ENCODE measurements at places on chromosomes 1 and 21.

DNA sequence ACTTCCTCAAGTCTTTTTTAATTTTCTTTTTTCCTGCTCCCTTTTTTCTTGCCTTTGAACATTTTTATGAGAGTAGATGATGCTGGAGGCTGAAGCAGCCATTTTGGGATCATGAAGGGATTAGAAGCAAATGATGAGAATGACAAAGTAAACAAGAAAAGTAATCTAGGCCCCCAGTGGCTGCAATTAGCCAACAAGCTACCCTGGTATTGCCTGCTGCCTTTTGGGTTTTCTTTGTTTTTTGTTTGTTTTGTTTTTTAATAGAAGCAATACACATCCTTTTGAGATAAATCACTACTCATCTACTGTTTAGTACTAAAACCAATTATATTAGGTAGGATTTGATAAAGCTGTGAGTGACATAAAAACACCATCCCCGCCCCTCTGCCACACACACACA lies 280.7 kb upstream of the ADGRL2 start:
- DNase-seq: no peak

DNA sequence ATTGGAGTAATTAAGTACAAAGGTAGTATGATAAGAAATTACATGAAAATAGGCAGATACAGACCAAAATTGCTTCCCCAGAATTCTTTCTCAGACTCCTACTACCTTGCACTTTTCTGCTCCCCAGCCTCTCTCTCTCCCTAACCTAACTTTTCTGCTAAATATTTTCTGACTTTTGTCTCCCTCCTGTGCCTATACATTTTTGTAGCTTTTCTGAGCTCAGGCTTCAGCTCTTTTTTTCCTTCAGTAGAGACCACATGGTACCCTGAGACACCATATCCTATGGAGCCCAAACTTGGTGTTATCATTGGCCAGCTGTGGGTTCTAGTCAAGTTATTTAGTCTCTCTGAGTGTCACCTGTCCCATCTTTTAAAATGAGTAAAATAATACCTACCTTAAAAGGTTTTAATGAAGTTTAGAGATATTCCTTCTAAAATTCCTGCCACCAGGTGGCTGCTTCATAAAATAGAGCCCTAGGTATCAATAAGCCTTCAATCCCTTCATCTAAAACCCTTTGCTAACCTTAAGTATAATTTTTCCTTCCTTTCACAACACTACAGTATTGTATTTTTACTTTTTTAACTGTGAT lies 237.6 kb upstream of the DUSP10 start:
- no peak for DNase-seq

DNA sequence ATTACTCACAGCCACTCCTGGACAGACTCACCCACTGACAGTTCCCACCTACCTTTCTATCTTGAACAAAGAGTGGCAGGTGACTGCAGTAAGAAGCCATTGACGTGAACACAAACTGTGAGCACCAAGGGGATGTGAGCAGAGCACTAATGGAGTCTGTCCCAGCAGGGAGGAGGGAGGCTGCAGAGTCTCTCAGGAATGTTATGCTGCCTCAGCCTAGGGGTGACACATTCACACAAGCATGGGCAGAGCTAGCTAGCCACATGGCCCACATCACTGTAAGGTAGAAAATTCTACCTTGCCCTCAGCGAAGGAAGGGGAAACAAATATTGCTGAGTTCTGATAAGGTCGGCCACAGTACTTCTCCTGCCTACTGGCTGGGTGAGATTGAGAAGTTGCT lies 56.8 kb upstream of the PTGFRN start:
- DNase-seq: no peak

DNA sequence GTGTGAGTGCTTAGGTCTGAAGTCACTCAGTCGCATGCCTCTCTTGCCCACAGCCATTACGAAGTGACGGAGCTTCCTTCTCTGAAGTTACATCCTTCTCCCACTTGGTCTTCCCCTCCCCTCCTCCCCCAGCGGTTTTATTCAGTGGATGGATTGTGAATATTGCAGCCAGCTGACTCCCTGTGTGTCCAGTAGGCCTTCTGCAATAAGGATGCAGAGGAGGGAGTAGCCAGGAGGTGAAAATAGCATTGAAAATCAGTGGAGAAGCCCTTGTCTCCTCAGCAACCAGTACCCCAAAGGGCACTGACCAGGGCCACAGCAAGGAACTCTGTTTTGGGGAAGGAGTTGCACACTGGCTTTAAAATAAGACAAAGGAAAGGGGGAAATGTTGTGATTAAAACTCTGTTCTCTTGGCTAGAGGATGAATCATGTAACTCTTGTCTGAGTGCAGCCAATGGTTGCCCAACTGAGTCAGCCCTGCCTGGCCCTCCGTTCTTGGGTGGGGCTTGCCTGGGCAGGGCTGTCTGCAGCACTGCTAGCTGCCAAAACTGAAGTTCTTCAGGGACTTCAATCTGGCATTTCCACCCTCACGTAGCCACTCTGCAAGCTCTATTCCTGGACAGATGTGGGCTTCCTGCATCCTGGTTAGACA lies 4.3 kb downstream of the S100A10 start:
- no peak for DNase-seq

DNA sequence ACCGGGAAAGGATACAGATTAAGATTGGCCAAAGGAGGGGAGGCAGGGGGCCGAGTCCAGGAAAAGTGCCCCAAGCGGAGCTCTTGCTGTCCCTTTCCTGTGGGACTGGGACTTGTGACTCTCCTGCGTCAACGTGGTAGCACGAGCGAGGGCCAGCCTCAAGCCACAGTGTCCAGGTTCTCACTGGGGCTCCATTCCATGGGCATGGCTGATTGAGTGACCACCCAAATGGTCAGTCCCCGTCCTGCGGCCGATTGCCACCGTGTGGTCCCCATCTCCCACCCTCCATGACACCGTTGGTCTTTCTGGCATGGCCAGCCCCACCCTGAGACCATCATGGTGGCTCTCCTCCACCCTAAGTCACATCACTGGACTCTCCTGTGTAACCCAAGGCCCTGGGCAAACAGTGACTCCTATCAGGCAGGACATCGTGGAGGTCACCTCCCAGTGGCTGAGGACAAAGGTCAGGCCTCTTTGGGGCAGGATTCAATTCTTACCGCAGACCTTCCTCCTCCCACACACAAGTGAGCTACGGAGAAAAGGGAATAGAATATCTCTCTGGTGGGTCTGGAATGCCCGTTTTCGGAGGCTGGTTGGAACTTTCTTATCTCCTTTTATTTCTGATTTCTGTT lies 8.9 kb upstream of the C1orf174 start:
- DNase-seq: no peak

DNA sequence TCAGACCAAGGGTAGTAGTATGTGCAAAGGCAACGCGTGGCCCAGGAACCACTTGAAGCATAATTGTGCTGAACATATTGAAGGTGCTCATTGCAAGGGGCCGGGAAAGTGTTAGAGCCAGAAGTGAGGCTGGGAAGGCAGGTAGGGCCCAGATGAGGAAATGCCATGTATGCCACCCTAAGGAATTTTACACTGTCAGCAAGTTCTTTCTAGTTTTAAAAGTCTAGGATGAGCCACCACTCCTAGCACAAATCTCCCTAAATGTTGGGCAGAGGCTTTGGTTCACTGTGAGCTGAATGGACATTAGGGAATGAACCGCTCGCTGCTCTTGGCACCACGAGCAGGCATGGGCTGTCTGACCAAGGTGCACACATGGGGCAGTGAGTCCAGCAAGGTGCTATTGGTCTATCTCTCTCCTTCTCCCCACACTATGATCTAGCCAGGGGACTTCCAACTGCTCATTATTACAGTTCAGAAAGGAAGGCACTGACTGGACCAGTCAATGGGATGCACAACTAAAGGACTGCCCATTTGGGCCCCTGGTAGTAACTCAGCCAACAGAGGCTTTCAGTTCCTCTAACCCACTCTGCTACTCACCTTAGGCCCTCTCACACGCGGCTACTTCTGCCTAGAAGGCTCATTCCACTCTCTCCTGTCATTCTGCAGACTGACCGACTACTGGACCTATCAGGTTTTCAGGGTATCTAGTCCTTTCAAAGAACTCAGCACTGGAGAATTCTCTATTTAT lies 2.0 kb downstream of the KANK4 start:
- no peak for DNase-seq

- DNase-seq: no peak
These were observed 194.0 kb downstream of the TOMM20 start for GRCh38 chr1:234934611-234935033.

GRCh38 chr21:46008893-46009621 lies 27.5 kb downstream of the COL6A1 start:
- no peak for DNase-seq

DNA sequence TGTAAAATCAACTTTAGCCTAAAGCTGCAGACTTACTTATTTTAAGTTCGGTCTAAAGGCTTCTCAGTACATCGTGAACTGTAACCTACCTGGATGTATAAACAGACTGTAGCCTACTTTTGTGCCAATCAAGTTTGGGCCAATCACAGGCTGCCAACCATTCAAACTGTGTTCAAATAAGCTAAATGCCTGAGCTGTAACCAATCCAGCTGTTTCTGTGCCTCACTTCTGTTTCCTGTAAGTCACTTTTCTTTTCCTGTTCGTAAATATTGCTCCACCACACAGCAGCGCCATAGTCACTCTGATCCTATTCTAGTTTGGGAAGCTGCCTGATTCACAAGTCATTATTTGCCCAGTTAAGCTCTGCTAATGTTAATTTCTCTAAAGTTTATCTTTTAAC lies 37.5 kb upstream of the SLAMF9 start:
- no peak for DNase-seq

- DNase-seq: no peak
These were observed 7.0 kb upstream of the GPR88 start for GRCh38 chr1:100530880-100531487.

- DNase-seq: no peak
These were observed 31.8 kb downstream of the LRRC52 start for GRCh38 chr1:165575468-165576099.

GRCh38 chr21:44987301-44987885 lies 47.6 kb downstream of the SLX9 start:
- DNase-seq: no peak

GRCh38 chr21:46114963-46115362 lies 17.1 kb downstream of the COL6A2 start:
- DNase-seq: no peak

DNA sequence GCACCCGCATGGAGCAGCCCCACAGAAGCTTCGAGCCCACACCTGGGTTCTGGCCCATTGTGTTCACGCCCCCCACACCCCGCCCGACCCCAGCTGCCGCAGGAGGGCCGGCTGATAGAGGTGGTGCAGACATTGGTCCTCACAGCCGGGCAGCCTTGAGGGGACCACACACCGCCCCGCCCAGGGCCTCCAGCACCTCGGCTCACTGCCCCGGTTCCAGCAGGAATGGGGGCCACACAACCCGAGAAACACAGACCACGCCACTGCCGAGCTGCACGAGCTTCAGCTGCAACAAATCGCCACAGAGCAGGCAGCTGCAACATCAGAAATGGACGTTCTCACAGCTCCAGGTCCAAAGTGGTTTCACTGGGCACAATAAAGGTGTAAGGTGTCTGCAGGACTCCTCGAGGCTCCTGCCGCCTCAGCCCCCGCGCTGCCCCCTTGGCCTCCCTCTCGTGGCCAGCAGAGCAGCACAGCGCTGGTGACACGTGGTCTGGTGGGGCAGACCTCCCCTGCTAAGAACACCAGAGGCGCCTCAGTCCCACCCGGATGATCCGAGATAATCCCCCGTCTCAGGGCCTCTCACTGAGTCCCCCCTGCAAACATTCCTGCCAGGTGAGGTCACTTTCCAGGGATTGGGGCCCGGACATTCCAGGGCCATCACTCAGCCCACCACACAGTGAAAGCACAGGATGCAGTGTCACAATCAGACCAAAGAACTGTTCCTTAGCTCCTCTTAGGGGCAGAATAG lies 62.3 kb upstream of the ADARB1 start:
- no peak for DNase-seq

- DNase-seq: no peak
These were observed 123.0 kb upstream of the IGSF21 start for GRCh38 chr1:17984583-17984982.

GRCh38 chr1:94425821-94426484 lies 7.8 kb downstream of the ABCD3 start:
- no peak for DNase-seq

DNA sequence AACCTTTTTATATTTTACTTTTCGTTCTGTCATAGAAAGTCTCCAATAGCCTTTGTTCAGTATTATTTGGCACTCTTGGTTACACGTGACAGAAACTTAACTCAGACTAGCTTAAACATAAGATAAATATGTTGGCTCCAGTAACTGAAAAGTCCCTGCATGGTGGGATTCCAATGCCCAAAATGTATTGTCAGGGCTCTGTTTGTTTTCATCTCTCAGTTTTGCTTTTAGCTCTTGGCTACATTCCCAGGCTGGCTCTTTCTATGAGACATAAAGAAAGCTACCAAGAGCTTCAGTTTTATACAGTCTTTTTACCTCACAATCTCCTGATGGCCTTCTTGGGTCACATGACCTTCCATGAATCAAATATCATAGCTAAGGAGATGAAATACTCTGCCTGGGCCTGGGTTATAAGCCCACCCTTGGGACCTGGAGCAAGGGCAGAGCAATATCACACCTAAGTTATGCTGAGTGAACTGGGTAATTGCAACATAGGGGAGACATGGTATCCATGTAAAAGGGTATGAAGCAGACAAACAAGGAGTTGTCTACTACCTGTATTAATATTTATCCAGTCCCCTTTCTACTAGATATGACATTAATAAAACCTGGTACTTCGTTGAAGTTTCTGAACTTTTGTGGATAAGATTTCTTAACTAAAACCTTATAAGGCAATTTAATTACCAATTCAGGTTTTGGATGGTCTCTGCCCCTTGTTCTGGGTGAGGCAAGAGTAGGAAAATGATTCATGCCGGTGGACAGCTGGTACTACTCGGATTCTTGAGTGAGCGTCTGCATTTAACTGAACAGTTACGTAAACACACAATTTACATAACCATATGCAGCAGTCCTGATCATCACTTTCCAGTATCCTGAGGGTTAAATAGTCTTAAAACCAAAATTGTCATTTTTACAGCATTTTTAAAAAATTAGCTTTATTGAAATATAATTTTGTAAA lies 442.3 kb downstream of the GPATCH2 start:
- DNase-seq: no peak

DNA sequence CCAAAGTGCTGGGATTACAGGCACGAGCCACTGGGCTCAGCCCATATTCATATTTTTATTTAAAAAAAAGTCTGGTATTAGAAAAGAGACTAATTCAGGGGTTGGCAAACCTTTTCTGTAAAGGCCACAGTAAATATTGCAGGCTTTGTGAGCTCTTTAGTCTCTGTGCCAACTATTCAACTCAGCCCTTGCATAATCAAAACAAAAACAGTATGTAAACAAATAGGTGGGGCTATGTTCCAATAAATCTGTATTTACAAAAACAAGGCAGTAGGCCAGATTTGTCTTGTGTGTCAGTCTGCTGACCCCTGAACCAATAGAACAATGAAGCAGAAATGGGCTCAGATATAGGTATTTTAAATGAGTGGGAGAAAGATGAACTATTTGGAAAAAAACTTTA lies 49.3 kb downstream of the CDC42BPA start:
- no peak for DNase-seq

- DNase-seq: no peak
These were observed 159.0 kb upstream of the BACE2 start for GRCh38 chr21:41008974-41009373.

DNA sequence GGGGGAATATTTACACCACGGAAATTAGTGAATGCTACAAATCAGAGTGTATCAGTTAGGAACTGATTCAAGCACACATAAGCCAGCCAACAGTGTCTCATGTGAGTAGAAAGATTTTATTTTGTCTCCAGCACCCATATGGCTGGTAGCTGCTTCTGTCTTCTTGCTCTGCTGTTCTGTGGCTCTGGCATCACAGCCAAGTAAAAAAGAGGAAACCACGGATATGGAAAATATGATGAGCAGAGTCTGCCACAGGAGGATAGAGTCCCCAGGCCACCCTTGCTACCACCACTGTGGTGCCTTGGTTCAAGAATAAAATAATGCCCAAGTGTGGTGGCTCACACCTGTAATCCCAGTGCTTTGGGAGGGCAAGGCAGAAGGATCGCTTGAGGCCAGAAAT lies 53.6 kb upstream of the SPOCD1 start:
- DNase-seq: no peak
